ENCODE measurements at places on chromosomes 3 and 15. TPM values are rescaled to one million over a fixed set of nuclear protein-coding genes. Genes with fewer than 3 reads are reported as not detected.
A peak's percentile ranks its signal among the peaks of the same experiment; 100 is the strongest.

- no peak for DNase-seq
Observed at GRCh38 chr3:195007766-195008165, 263.2 kb downstream of the XXYLT1 start.

DNA sequence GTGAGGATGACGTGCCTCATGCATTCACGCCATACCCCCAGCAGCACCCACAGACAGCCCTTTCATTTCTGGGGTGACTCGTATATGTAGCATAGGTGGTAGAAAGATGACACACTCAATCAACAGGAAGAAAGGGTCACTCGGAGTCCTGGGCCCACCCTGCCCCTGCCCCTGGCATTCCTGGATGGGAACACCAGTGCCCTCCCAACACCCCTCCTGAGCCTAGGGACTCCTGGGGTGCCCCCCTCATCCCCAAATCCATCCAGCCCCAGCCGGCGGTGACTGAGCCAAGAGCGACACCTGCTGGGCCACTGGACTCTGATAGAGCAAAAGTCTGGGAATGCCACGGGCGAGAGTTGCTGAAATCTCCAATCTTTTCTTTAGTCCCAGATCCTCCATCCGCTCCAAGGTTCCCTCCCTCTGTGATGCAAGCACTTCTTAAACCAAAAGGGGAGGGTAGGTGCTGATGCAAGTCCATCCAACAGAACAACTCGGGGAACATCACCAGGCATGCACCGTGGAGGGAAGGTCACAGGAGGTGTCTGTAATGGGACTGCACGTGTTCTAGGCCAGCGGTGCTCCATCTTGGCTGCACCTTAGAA, 31.1 kb downstream of the ACAN start:
- DNase-seq: no peak

DNA sequence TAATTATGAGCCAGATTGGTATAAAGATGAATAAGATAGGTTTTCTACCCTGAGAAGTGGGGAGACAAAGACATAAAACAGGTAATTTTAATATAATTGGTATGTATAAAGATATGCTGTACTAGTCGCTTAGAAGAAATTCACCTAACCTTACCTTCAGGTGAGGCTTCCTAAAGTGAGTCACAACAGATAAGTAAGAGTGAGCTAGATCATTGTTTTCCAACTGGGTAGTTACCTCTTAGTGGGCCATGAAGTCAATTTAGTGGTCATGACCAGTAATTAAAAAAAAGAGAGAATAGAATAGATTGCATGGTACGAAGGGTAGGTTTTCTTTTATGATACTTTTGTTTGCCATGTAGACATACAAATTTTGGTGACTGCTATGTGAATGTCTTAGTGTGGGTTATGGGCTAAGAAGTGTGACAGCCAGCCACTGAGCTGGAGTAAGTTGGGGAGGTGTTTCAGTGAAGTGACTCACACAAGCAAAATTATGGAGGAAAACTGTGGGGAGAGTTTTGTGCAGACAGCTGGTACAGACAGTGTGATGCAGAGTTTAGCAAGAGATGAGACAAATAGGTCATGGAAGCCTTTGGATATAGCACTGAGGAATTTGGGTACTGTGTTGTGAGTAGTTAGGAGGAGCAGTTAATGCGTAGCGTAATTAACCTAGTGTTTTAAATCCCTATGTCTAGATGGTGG, 8.2 kb downstream of the TRNT1 start:
- DNase-seq: no peak

DNA sequence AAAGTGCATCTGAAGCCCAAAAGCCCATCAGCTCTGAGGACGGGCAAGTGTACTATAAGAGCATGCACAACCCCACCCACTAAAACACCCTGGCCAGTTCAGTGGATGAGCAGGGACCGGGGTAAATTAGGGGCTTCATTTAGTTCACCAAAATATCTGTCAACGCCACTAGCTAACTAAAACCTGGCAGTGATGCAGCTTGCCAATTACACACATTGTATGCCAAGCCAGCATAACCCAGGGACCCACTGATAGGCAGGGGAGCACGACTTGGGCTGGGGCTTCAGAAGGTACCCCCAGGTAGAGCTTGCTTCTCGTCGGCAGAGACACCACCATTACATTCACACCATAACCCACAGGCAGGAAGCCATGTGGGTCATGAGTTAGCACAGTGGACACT, 47.0 kb downstream of the PTPN23 start:
- no peak for DNase-seq

- no peak for DNase-seq
Observed at GRCh38 chr3:124125315-124125714, 133.4 kb upstream of the ROPN1 start.

- no peak for DNase-seq
Observed at GRCh38 chr3:74353039-74353438, 261.4 kb downstream of the CNTN3 start.

GRCh38 chr15:80389370-80389769, 14.8 kb upstream of the ARNT2 start:
- no peak for DNase-seq

GRCh38 chr15:67134067-67134838, 68.9 kb downstream of the SMAD3 start:
- peak; percentile 82 for DNase-seq

DNA sequence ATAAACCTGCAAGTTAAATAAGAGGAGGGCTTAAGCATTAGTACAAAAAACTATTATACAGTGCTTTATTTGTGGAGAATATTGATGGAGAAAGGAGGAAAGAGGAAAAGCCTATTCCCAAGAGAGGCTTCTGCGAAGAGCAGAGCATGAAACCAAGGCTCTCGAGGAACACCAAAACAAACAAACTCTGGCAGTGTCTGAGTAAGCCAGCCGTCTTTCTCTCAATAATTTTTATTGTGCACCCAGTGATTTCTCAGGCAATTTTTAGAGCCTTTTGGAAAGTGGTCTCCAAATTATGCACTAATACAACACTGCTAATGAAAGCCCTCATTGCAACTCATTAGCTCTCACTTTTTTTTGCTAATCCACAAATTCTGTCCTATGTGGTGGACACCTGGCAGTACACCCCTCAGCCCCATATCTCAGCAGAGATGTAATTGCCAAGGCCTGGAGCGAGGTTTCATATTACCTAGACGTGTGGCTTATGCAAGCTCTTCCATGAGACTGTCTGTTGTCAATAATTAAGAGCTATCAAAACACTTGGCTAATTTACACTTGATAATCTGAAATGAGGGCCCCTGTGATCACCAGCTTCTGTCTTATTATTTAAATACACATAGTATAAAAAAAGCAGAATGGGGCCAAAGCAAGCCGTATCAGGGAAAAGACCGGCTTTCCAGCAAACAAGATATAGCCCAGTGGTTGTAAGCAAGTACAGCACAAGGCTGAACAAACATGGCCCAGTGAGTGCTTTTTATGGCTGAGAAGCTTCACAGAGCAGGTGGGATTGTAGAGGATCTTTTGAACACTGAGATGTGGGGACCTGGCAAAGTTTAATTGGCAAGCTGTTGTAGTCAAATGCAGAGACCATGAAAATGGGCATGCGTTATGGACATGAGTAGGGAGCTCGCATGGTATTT, 216.9 kb downstream of the ROBO2 start:
- no peak for DNase-seq

DNA sequence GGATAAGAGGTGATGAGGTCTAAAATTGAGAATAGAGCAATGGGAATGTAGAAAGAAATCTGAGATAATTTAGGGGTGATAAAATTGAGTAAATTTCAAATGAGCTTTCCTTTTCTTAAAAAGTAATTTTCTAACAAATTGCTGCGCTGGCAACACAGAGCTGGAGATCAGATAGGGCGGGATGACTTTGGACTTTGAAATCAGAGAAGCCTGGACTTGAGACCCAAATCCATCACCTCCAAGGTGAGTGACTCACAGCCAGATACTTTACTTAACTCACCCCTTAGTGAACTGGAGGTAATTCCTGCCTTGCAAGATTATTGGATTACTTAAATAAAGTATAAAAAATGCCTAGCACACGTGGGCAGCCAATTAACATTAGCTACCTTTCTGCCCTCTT, 80.8 kb downstream of the P2RY1 start:
- no peak for DNase-seq

GRCh38 chr3:192888190-192888589, 29.5 kb downstream of the MB21D2 start:
- DNase-seq: no peak

DNA sequence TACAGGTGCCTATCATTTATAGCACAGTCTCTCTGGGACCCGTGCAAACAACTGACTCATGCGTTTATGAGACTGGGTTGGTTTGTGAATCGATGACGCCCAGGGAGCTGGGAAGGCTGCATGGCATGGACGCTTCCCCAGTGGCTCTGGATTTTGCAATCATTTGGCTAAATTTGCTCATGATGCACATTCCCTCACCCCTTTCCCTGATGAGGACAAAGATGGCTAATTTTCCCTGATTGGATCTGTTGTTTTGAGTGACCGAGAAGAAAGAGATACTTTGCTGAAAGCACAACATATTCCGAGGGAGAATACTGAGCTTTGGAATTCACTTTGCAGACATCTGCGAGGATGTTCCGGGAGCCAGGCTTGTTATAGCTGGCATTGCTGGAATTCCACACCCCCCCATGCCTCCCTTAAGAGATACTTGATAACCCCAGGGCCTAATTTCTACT, 51.1 kb downstream of the CGNL1 start:
- no peak for DNase-seq

- peak; percentile 97 for DNase-seq
Observed at GRCh38 chr3:43105596-43106292, at the start of gene POMGNT2. POMGNT2 (minus strand) TSS chr3:43106079; CDS start chr3:43081431, 24,648 bp downstream.

DNA sequence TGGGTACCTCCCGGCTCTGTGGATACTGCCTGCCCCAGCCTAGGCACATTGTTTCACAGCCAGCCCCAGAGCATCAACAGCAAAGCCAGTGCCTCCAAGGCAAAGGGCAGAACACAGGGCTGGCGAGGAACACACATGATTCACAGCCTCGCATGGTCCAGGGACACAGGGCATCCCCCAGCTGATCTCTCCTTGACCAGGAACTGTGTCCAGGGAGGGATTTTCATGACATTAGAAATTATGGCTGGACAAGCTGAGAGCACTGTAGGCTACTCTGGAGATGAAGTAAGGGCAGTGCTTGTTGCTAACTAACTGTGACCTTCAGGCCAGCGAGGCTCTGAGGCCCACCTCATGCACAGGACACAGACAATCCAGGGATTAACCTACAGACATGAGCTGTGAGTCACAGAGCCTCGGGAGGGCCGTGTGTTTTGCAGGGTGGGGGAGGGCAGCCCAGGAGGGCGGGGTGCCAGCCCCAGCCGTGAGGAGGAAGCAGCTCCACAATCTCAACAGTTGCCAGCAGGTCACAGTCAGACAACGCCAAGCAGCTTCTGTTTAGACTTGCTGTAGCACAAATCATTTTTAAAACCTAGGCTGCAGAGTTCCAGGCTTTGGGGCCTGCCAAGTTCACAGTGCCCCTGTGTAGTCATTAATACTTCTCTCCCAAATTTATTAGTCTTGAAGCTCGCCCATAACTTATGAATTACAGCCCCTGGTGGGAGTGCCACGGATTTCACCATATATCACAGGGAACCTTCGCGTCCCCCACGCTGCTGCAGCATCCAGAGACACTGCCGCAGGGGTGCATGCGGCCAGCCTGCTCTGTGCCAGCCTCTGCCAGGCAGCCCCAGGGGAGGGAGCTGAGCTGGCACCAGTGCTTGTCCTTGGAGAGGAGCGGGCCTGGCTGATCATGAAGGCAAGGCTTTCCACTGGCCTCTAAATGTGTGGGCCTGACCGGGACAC, 114.7 kb downstream of the ETFA start:
- DNase-seq: no peak

- no peak for DNase-seq
Observed at GRCh38 chr15:51023499-51023898, 71.2 kb downstream of the TNFAIP8L3 start.

DNA sequence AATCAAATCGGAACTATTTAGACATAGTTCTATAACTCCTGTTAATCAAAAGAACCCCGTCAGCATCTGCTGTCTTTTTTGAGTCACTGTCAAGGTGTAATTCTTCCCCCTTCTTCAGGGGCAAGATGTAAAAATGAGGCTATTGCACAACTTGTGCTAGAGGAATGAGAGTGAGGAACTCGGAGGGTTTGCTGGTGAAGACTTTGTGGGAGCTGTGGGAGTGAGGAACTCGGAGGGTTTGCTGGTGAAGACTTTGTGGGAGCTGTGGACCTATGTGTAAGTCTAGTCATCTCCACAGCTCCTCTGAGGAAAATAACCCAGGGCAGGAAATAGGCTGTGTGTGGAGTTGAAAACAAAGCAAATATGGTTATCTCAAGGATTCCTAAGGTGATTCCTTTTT, 2.5 kb upstream of the CERS3 start:
- no peak for DNase-seq

The KBTBD13 gene
- total RNA-seq: not detected

The CTDSPL gene
- 19.0 TPM for total RNA-seq

The CHRNA7 gene
- 2.0 TPM for total RNA-seq

The RYR3 gene
- total RNA-seq: 0.48 TPM

The B4GALT4 gene
- 15.0 TPM for total RNA-seq

The ITIH4 gene
- 4.3 TPM for total RNA-seq

The ADAMTS7 gene
- 13.2 TPM for total RNA-seq

The PLIN1 gene
- 1,691 TPM for total RNA-seq

The CPOX gene
- total RNA-seq: 14.7 TPM

The TYRO3 gene
- 63.4 TPM for total RNA-seq

Data from mesenteric fat pad (tissue), 1 donor.